Right lung (tissue), 10 donors: ENCODE measurements at places on chromosomes 7 and 10. TPM values are rescaled to one million over a fixed set of nuclear protein-coding genes. Genes with fewer than 3 reads are reported as not detected.

Gene TMEM184A
- polyA plus RNA-seq = 2.3 TPM

Gene TAC1
- not detected for polyA plus RNA-seq

Gene ABCB1
- polyA plus RNA-seq = 1.1 TPM

Gene TCAF1
- polyA plus RNA-seq = 103 TPM

Gene PSD
- 10.1 TPM for polyA plus RNA-seq

Gene CALCR
- polyA plus RNA-seq = not detected

Gene CHRM2
- polyA plus RNA-seq = 0.50 TPM

Gene SEC23IP
- polyA plus RNA-seq = 66.0 TPM

DNA sequence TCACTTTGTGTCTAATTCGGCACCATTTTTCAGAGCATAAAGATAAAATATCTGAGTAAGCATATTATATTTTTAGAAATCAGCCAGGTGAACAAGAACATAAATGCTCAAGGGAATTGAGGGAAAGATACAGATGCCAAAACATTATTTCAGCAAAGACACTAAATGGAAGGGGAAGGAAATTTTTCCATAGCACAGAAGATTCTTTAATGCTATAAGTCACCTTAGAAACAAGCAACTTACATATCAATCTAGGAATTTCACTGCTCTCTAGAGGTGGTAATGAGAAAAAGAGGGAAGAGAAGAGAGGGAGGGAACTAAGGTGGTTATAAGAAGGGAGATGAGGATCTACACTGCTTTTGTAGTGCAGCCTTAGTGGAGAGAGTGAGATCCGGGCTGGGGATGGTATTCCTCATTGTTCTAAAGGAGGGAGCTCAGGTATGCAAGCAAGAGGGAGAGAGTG is 20.4 kb downstream of the ZNF365 start:
- no peak for DNase-seq

DNA sequence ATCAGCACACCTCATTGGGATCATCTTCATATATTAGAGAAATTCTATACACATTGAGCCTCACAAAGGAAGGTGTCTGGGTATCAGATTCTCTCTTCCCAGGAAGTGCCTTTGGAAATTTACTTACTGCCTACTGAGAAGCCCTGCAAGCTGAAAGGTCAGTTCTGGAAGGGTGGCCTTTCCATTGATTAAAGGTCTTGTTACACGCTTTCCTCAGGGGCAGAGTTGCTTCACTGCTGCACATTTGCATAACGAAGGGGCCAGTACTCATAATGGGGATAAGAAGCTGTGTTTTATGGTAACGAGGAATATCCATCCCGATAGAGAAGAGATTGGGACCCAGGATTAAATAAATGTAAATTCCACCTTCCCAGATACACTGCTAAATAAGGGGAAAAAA is 19.4 kb upstream of the IL15RA start:
- no peak for DNase-seq

GRCh38 chr10:63446716-63447440 is 18.9 kb downstream of the JMJD1C start:
- no peak for DNase-seq

DNA sequence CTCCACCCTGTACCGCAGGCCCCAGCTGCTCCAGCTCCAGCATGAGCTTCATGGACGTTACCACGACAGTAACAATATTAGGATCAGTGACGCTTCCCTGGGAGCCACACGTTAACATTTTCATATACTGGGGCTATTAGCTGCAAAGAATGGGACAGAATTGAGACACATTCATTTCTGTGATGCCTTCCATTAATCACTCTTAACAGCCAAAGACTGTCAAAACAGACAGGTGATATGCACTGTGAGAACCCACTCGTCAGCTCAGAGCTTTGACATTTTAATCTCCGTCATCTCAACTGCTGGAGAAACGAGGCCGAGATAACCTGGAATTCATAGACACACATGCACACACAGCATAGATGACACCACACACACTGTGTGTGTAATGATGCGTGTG is 408.4 kb upstream of the SHH start:
- DNase-seq = no peak

DNA sequence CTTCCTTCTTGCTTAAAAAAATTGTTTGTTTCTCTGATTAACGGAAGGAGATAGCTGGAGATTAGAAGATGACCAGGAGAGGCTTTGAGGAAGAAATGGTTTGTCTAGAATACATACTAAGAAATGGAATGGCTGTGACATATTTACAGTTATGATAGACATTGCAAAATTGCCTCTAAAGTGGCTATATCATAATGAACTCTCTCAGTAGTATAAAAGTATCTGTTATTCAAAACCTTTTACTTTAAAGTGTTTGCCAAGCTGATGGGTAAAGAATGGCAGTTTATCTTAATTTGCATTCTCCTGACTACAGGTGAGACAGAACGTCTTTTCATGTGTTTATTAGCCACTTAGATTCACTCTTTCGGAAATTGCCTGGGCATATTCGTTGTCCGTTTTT is 28.7 kb downstream of the LRGUK start:
- no peak for DNase-seq

DNA sequence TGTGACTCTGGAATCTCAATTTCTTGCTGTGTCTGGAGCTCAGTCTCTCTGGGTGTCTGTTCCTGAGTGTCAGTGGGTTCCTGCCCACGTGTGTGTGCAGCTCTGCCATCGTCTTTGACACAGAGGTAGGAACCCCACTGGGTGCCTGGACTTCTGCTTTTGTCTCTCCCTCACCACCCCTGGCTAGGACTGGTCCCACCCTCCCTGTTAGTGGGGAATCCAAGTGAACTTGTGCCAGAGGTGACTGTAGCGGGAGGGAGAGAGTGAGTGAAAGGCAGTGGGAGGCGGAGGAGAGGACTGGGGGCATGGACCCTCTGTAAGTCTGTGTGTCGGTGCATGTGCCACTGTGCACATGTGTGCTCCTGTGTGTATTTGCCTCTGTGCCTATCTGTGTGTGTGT is 299.9 kb upstream of the ZMIZ1 start:
- no peak for DNase-seq

DNA sequence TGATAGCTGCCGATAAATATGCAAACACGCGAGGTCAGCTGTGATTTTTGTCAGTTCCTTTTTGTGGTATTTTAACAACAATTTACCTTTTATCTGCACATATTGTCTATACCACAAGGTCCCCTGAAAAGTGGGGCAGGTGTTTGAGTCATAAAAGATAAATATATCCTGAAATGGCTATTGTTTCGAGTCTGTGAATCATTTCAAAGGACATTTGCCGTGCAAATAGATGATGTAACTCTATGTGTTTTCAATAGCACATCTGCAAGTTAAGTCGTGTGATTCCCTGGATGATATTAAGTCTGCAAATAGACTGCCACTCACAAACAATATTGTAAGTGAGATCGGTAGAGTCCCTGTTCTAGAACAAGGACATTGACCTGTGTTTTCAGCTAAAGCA is 193.0 kb upstream of the PITRM1 start:
- no peak for DNase-seq

GRCh38 chr7:8037151-8037550 is 68.6 kb downstream of the GLCCI1 start:
- DNase-seq = no peak

DNA sequence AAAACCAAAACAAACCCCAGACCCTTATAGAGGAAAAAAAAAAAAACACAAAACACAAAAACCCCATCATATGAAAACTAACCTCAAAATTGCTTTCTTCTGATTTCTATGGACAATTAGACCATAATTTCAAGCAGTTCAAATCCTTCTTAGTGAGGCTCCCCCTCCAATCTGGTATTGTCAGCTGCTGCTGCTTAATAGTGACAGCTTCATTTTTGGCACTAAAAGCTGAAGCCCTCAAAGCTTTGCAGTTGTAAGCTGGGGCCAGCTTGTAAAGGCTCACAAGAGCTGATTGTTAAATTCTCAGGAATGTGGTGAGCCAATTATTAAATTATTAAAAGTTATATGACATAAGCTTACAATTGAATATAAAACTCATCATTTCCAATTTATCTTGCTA is 21.9 kb downstream of the ATXN7L1 start:
- no peak for DNase-seq

DNA sequence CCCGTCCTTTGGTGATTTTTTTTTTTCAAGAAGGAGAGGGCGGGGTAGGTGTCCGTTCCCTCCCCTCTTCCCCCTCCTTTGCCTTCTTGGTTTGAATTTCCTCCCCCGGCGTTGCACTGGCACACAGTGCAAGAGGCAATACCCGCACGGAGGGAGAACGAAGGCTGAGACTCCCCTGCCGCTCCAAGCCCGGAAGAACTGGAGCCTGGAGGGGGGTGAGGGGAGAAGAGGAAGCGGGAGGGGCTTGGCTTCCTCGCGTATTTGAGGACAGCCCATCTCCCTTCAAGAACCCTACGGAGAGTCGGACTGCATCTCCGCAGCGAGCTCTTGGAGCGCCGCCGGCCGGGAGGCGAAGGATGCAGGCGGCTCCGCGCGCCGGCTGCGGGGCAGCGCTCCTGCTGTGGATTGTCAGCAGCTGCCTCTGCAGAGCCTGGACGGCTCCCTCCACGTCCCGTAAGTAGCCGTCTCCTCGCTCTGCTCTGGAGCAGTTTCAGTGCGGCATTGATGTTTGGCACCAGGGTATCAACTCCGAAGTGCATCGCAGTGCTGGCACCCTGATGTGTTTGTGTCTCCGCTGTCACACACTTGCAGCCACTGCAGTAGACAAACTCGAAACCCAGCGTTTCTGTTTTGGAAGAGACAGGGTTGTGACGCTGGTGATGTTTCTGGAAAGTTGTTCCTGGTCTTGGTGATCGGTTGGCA is at the start of gene CNTNAP2:
CNTNAP2 (plus strand) TSS at position 281 of the 702 bp plus-strand sequence; CDS start at position 357, 76 bp downstream.
- peak; percentile 80 for DNase-seq

- no peak for DNase-seq
Measured at GRCh38 chr7:36128448-36129047, 24.5 kb upstream of the EEPD1 start.

- no peak for DNase-seq
Measured at GRCh38 chr10:133087679-133088178, at the start of gene ADGRA1. TSS of gene ADGRA1 (plus strand) at chr10:133087924. CDS start at chr10:133088910, 986 bp downstream.

DNA sequence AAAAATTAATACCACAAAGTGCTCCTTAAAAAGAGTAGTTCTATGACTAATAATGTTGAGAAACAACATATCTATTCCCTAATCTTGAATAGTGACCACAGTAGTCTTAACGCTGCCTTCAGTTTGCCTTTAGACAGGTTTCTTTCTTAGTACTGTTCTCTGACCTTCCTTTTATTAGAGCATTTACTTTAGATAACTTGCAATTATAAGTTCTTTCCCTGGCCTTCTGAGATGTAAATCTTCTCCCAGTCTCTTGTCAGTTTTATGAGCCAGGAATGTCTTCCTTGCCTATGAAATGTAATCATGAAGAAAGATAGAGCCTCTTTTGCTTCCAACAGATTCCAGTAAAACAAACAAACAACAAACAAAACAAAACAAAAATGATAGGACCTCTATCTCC is 1119.8 kb upstream of the LRRTM3 start:
- DNase-seq = no peak

DNA sequence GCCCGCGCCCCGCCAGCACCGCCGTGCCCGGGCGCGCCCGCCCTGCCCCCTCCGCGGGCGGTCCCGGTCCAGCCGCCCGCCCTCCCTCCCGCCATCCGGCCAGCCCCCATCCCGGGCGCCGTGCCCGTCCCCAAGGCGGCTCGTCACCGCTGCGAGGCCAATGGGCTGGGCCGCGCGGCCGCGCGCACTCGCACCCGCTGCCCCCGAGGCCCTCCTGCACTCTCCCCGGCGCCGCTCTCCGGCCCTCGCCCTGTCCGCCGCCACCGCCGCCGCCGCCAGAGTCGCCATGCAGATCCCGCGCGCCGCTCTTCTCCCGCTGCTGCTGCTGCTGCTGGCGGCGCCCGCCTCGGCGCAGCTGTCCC is at the start of gene HTRA1:
HTRA1 (plus strand) TSS at position 187 of the 362 bp plus-strand sequence; CDS start at position 287, 100 bp downstream.
- DNase-seq = peak; percentile 70

- DNase-seq = no peak
Measured at GRCh38 chr10:480928-481552, 208.4 kb downstream of the DIP2C start.

DNA sequence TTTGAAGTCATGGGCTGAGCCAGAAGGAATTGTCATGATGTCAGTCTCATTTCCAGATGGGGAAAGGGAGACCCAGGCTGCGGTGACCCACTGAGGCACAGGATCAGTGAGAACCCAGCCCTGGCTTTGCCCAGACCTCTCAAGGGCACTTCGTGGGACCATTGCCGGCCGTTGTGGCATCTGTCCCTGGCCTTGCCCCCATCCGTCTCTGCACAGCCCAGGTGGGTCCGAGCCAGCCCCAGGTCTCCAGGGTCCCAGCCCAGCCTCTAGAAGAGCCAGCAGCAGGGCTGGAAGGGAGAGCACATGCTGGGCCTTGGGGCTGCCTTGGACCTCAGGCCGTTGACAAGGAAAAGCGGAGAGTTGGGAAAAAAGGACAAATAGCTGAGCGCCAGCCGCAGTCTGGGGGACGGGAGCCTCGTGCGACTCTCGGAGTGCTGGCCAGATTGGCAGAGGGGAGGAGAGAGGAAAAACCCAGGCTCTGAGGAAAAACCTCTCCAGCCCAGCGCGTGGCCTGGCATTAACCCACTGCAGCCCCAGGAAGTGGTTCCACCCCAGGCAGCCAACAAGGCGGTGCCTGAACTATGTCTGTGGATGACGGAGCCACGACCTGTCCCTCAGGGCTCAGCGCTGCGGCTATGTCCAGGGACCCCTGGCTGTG is 30.2 kb downstream of the GRIFIN start:
- no peak for DNase-seq

GRCh38 chr7:7764520-7765396 is 46.4 kb upstream of the RPA3 start:
- DNase-seq = no peak

GRCh38 chr10:112979927-112980326 is 29.9 kb downstream of the TCF7L2 start:
- no peak for DNase-seq
